ENCODE measurements at places on chromosomes 6 and 20.

- DNase-seq: no peak
Observed at GRCh38 chr20:24445510-24446170, 23.8 kb upstream of the SYNDIG1 start.

DNA sequence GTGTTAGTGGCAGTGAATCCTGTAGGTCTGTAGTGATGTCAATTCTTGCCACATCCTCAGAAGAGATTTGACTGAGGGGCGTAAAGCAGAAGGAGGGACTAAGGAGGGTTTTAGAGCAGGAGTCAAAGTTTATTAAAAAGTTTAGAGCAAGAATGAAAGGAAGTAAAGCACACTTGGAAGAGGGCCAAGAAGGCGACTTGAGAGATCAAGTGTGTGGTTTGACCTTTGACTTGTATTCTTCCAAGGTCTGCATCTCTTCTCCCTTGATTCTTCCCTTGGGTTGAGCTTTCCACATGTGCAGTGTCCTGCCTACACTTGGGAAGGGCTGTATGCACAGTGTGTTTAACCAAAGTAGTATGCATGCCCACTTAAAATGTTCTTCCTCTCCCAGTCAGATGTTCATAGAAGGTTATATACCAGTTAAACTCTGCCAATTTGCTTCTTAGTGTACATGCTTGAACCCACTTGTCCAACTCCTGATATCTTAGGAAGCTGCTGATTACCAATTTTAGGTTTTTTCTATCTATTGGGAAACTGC lies 627.6 kb downstream of the MMUT start:
- no peak for DNase-seq

DNA sequence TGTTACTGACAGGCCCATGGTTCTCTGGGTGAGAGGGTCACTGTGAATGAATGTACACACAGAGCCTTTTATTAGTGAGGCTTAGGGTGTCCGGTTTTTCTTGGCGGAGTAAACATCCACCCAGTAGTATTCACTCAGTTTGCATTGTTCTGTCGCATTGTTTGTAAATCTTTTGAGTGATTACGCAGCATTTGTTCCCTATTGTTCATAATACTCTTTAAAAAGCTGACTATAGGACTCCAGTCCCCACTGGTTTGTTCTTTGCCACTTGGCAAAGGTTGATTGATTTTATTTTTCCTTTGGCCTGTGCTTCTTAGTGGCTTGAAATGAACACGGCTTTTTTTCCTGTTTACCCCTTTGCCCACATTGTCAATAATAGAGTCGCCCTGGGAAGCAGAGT lies 130.1 kb upstream of the ESR1 start:
- no peak for DNase-seq

DNA sequence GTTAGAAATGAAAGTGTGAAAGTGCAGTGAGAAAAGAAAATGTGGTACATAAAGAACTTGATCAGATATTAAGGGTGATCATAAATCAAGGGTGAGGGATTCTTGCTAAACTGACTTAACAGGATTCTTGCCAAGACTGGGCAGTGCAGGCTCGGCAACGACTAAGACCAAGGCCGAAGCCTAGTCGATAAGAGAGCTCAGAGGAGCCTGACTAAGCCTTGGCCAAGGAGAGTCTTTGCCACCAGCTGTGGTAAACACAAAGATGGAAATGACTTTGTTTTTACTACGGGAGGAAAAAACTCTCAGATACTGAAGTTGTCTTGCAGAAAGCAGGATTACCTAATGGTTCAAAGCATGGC lies 196.6 kb downstream of the LY86 start:
- DNase-seq: no peak

DNA sequence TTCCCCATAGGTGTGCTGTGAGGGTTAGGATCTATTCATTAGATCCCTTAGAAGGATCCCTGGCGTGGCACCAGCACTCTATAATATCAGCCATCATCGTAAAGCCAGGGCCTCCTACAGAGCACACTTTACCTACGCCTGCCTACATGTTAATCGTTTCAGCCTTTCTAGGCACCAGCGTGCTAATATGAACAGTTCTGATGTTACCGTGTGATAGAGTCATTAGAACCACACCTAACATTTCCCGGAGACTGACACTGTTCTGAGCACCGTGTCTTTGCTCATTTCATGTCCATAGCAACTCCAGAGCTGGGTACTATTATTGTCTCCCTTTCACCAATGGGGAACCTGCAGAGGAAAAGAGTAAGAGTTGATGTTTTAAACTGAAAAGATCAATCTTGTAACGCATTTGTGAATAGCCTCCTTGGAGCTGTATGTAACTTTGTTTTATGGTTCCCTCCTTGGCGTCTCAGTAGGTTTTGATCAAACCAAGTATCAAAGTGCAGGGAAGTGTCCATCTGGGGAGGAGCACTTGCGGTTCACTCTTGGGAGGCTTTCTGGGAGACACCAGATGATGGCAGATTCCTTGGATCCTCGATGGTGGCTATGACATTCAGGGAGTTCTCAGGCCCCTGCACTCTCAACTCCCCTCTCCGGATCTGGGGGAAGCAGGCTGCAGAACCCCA lies 73.8 kb upstream of the KCNG1 start:
- DNase-seq: no peak

DNA sequence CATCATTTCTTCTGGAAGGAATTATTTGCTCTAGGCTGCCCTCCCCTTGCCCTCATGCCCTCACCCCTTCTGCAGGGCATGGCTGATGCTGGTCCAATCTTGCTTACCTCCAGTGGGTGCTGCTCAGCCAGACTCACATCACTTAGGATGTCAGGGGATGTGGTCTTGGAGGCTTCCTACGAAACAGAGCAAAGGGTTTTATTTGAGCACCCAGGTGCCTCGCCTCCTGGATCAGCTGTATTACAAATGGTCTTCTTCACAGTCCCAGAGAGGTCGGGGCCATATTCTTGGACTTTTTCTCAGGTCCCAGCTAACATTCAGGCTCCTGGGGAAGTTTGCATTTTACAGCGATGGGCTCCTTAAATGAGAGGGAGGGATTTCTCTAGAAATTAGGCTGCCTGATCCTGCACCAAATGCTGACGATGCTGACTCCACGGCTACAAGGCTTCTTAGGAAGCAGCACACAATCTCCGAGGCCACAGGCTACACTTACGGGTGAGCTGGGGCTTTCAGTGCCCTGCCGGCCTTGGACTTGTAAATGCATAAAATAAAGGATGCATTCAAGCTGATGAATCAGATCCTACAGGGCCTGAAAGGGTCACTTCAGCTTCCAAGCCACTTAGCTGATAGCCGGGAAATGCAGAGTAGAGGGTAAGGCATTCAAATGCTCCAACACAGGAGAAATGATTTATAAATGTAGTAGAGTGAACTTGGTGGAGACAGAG lies 159.8 kb upstream of the ECI2 start:
- no peak for DNase-seq
